ENCODE measurements at places on chromosomes 4 and X.

DNA sequence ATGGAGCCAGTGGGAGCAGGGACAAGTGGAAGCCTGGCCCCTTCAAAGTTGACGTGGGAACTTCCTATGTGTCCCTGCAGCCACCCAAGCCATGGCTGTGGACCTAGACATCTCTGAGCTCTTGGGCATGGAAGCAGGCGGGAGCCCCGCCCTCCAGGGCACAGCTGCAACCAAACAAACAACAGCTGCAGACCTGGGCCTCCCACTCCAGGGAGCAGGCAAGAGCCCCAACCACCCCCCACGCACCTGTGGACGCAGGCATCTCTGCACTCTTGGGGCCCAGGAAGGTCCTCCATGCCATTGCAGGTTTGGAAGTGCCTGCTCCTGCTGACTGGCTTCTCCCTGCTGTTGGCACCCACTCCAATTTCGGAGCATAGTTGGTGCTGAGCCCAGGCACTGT lies 118.6 kb downstream of the ZMAT1 start:
- DNase-seq: no peak

DNA sequence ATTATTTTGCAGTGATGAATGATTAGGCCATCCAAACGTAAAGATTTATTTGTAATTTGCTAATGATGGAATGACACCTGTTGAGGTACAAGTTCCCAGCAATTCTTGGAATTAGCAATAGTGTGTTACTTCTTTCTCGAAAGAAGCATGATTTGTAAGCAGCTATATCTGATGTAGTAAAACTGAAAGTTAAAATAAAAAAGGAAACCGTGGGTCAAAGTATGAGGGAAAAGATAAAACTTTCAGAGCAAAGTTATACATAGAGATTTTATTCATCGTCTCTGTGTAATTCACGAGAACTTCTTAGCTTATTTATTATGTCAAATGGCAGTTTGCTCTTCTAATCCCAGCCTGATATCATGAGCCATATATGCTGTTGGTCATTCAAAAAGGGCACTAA lies 59.0 kb downstream of the NFKB1 start:
- no peak for DNase-seq

- no peak for DNase-seq
These were observed 6.1 kb downstream of the TCEANC start for GRCh38 chrX:13659063-13659462.

- DNase-seq: no peak
These were observed 569.4 kb downstream of the TRAM1L1 start for GRCh38 chr4:116515959-116516358.

All from stimulated activated CD4-positive, alpha-beta T cell treated with anti-CD3 and anti-CD28 coated beads, Interleukin-1b, Interleukin-23, amount 100 ng/mL, for 4 hours (primary cell).